CD8-positive, alpha-beta memory T cell (primary cell): ENCODE measurements at places on chromosomes 7 and 10.

- no peak for DNase-seq
These were observed 6.1 kb upstream of the MYOZ1 start for GRCh38 chr10:73647211-73647874.

- no peak for DNase-seq
These were observed 5.1 kb downstream of the RRP12 start for GRCh38 chr10:97396056-97396455.

GRCh38 chr10:128071417-128071782, 54.8 kb downstream of the MKI67 start:
- no peak for DNase-seq

GRCh38 chr7:124429923-124430322, 335.7 kb downstream of the GPR37 start:
- DNase-seq, result no peak

- DNase-seq, result no peak
These were observed 32.3 kb upstream of the PLEKHS1 start for GRCh38 chr10:113718969-113719822.

GRCh38 chr7:135283959-135284638, 50.5 kb downstream of the STRA8 start:
- DNase-seq, result no peak

DNA sequence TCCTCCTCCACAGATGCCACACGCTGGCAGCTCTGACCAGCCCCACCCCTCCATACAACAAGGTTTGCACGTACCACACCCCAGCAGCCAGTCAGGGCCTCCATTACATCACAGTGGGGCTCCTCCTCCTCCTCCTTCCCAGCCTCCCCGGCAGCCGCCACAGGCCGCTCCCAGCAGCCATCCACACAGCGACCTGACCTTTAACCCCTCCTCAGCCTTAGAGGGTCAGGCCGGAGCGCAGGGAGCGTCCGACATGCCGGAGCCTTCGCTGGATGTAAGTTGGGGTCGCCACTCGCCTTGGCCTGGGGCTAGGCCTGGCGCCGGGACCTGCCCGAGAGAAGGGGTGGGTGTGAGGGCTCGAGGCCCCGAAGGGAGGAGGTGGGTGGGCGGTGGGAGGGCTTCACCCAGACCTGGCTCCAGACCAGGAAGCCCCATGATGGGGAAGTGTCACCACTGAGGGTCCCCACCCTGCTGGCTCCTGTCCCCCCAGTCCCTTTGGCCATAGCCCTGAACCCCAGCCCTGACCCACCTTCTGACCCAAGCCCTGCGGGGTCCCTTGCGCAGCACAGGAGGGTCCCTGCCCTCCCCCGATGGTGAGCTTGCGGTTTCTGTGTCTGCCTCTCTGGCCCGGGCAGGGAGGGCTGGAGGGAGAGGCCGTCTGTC, 36.2 kb upstream of the PPIF start:
- no peak for DNase-seq

DNA sequence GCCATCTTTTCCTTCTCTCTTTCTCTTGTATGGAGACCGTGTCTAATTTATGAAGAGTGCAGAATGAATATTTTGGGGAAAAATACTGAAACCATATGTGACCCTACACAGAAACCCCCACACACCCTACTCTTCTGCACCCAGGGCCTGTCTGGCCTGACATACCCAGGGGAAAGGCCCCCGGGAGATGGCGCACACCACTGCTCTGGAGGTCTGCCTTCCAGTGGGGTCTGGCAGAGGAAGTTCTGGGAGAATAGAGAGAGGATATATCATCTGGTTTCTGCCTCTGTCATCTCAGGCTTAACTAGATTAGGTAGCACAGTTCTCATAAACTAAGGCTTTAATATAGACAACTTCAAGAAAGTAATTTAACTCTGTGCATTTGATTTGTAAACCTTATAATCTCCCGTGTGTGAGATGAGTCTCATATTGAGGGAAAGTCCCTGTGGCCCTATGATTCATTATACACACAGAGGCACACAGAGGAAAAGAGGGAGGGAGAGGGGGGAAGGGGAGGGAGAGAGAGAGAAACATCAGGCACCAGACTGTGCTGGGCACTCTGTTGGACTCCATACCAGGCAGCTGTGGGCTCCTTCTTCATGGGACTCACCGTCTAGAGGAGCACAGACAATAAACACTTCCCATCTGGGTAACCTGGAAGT, 123.3 kb downstream of the AOAH start:
- DNase-seq, result no peak

GRCh38 chr10:74929197-74929596, 102.8 kb downstream of the KAT6B start:
- DNase-seq, result no peak

- DNase-seq, result no peak
These were observed 85.5 kb downstream of the LCOR start for GRCh38 chr10:96917628-96918027.

DNA sequence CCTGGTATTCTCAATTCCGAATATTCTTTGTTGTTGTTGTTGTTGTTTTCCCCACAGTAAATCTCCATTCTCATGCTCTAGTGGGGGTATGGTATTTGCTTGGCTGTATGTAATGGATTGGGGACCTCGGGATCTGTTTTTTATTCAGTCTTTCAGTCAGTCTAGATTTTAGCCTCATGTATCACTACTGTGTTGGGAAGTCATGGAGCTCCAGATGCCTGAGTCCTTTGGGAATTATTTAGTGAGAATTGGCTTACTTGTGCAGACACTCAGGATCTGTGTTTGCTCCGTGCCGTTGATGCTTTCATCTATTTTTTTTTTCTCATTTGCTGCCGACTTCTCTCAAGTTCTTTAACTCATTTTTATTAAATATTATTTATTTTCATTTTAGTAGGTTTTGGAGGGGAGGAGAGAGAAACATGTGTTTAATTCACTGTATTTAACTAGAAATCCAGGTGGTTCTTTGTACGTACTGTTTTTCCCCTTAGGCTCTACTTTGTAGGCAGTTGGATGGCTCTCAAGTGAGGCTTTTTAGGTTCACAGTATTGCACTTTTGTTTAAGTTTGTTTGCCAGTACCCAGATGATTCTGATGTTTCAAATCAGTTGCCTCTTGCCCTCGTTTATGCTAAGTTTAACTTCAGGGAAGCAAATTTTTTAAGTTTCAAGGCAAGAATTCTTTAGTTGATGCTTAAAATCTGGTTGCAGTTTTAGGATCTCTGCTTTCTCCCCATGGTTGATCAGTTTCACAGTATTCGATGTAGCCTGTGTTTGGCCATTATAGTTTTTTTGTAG, 36.9 kb downstream of the ZNRF2 start:
- DNase-seq, result no peak

GRCh38 chr7:15257689-15258088, 304.1 kb downstream of the AGMO start:
- no peak for DNase-seq

GRCh38 chr10:10094691-10095090, 923.0 kb upstream of the CELF2 start:
- DNase-seq, result no peak

DNA sequence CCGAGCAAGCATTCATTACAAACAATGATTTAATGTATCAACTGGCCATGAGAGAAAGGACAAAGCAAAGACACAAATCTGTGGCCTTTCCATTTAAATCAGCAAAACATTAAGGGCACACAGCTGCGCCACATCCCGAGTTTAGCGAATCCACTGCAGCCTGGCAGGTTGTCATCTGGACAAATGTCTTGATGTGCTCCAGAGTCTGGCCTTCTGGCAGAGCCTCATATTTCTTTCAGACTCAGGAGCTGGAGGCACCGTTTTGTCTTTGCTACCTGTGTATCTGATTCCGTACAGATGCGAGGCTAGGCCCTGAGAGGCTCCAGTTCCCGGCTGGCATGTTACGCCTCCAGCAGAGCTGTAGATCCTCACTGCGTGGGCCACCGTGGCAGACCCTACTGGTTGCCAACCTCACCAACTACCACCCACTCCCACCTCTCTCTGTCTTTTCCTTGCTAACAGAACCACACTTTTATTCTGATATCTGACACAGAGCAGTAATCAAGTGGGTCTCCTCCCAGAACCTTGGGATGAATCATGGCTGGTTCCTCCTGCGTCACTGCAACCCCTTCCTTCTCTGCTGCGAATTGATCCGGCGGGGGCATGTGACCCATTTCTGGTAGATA, 40.9 kb upstream of the EFCAB10 start:
- DNase-seq, result no peak

- DNase-seq, result no peak
These were observed 1456.7 kb downstream of the REEP3 start for GRCh38 chr10:64977915-64978314.

DNA sequence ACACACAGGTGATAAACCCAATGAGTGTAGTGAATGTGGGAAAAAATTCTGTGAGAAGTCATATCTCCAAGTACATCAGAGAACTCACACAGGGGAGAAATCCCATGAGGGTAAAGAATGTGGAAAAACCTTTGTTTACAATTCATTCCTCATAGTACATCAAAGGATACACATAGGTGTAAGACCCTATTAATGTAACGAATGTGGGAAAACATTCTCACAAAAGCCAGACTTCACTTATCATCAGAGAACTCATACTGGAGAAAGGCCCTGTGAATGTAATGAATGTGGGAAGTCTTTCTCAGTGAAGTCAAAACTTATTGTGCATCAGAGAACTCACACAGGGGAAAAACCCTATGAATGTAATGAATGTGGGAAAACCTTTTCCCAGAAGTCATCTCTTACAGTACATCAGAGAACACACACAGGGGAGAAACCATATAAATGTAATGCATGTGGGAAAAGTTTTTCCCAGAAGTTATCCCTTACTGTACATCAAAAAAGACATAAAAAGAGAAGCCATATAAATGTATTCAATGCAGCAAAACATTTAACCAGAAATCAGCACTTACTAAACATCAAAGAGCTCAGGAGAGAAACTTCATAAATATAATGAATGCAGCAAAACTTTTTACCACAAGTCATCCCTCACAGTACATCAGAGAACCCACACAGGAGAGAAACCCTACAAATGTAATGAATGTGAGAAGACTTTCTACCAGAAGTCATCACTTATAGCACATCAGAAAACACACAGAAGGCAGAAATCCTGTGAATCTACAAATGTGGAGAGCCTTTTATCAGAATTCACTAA, 49.8 kb downstream of the ZNF239 start:
- no peak for DNase-seq

DNA sequence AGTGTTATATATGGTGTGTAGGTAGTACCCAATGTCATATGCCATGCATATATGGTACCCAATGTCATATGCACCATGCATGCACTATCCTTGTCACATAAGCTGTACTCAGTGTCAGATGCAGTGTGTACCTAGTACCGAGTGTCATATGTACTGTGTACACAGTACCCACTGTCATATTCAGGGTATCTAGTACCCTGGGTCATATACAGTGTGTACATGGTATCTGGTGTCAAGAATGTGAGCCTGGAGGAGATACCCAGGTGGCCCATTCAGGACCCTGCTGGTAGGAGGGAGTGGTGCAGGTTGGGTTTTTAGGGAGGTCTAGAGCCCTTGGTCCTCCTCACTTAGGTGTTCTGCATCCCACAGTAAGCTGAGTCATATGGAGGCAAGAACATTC, 1.8 kb downstream of the ZMYND11 start:
- DNase-seq, result peak; percentile 18

- DNase-seq, result no peak
These were observed 70.9 kb downstream of the CARD11 start for GRCh38 chr7:2972835-2973161.

GRCh38 chr7:29976673-29977415, 12.8 kb downstream of the SCRN1 start:
- DNase-seq, result no peak

DNA sequence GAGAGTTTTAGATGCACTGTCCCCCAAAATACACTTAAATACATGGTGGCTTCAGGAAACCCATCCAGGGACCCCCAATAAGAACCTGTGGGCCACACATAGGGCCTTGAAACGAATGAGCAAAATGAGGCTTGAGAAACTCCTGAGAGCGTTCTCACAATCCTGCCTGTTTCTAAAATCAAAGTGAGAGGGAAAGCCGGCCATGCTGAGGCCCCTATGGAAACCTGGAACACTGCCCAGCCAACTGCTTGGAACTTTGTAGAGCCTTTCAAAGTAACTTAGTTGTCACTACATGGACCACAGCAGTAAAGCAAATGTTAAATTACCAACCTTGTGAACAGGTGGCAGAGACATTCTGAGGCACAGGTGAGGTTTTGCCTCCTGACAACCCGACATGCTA, 13.4 kb downstream of the SGMS1 start:
- DNase-seq, result no peak

DNA sequence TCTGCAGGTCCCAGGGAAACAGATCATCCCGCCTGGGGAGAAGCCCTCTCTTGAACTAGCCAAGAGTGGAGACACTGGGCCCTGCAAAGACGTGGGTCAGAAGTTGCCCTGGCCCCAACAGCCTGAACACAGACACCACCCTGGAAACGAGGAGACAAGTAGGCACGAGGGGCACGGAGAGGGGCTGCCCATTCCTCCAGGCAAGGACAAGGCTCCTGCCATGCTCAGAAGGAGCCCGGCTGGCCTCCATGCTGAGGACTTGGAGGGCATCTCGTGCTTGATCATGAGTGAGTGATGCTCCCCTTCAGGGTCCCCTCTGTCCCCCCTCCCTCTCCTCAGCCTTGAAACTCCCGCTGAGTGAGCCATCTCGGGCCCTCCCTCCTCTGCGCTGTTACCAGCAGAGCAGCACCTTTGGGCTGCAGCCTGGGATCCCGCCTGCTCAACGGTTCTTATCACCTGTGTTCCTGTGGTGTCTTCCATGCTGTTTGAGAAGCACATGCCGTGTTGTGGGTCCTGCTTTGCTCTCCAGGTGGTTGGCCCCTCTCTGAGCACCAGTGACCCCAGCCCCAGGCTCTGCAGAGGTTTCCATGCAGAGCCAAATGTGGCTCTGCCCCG, 544.3 kb downstream of the TCERG1L start:
- peak; percentile 36 for DNase-seq

DNA sequence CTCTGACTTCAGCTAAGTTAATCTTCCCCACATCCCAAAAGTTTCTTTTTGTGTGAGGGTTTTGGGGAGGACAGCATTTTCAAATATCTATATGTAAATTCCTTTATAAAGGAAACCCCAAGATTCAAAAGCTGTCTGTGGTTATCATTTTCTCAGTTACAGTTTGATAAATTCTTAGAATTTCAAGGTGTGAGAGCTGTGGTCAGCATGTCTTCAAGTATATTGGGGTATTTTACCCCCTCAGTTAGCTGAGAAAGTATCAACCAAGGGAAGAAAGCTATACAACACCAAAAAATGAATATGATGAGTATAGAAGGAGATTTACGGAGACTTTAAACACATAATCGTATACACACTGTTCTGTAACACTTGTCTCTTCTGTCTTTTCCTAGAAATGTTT, 109.2 kb downstream of the SND1 start:
- DNase-seq, result no peak

GRCh38 chr10:97277551-97277950, 14.9 kb downstream of the ARHGAP19 start:
- DNase-seq, result no peak

GRCh38 chr7:129146237-129146979, 1.9 kb downstream of the TSPAN33 start:
- no peak for DNase-seq

GRCh38 chr7:84677117-84677732, 482.6 kb upstream of the SEMA3A start:
- no peak for DNase-seq

GRCh38 chr10:109866168-109866994, 56.9 kb downstream of the XPNPEP1 start:
- DNase-seq, result no peak
